Posterior cingulate gyrus (tissue), 11 donors: ENCODE measurements at places on chromosomes 5 and 9.

DNA sequence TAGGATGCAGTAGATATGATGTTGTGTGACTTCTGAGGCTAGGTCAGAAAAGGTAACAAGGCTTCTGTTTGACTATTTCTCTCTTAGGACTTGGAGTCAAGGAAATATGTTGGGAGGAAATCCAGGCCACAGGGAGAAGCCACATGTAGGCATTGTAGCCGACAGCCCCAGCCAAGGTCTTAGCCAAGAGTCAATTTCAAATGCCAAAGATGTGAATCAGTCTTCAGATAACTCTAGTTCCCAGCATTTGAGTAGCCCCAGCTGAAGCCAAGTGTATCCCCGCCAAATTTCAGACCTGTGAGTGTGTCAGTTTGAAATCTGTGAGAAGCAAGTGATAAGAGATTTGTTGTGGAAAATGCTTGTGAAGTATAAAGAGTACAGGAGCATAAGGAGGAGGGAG, 38.1 kb upstream of the ISL1 start:
- no peak for DNase-seq

DNA sequence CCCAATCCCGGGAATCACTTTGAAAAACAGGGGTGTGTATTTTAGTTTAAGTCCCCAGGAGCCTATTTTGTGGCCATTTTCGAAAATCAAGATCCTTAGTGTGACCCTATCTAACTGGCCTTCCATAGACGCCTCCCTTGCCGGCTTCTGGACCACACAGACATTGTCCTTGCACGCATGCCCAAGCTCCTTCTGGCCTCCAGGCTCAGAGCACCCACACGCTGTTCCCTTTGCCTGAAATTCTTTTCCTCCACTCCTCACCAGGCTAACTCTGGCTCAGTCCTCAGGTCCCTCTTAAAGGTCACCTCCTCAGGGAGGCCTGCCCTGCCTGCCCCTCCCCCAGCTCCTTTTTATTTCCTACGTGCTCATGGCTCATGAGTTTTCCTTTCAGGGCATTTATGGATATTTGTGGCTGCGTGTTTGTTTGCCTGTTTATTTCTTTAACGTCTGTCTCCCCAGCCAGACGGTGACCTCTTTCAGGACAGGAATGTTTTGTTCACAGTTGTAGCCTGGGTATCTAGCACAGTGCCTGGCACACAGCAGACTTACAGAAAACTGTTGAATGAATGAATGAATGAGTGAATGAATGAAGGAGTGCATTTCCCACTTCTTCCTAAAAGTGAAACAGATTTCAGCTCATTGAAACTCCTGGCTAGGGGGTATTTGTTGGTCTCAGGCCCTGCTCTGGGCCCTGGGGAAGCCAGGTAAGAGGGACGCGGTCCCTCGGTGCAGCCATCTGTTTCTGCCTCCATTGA, 79.1 kb upstream of the IER5L start:
- no peak for DNase-seq

DNA sequence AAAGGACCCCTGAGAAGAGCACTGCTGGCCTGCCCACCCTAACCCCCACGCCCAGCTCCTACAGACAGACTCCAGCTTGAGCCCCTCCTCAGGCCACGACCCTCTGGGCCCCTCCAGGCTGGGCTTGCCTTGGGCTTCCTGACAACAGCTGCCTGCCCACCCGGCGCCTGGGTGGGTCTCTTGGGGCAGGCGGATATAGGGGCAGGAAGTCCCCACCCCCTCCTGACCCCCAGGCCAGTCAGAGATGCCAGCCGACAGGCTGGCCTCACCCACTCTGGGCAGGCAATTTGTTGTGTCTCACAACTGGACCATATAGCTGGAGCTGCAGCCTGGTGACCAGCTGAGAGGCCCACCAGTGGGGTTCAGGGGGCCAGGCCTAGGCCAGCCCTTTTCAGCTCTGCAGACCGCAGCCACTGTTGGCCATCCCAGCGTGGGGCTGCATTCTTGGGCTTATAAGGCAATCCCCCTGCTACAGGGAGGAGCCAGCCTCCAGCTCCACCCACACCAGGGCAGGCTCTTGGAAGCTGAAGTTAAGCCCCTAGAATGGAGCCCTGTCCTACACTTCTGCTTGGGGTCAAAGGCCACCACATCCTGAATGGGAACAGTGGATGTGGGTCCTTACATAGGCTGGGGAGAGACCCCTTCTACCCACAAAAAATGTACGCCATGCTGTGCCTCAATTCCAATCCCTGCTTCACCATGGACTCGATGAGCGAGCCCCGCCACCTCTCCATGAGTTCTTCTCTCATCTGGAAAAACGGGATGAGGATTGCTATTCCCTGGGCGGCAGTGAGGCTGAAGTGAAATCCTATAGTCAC, 2.0 kb downstream of the PDLIM7 start:
- no peak for DNase-seq

DNA sequence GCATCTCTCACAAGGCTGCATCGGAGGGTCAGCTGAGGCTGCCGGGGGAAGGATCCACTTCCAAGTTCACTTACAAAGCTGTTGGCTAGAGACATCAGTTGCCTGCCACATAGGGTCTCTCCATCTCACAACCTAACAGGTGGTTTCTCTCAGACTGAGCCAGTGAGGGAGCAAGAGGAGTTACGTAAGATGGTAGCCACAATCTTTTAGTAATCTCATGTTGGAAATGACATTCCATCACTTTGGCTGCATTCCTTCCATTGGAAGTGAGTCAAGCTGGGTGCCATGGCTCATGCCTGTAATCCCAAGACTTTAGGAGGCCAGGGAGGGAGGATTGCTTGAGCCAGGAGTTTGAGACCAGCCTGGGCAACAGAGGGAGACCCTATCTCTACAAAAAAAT, 7.4 kb upstream of the GRK6 start:
- no peak for DNase-seq

DNA sequence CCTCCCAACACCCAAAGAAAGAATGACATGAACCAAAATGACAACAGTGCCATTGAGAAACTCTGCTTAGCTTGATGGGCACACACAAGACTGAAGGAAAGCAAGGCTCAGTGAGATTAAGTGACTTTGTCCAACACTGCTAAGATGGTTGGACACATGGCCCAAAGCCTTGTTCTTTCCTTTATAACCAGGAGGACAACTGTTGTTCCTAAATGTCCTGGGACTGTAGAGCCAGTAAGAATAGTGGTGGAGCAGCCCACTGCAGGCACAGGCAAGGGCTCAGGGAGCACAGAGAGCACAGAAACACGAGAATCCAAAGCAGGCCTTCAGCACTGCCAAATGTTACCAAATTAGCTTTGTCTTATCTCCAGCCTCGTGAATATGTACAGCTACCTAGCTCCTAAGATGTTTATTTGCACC, 3.9 kb downstream of the ACTL7A start:
- DNase-seq = no peak

DNA sequence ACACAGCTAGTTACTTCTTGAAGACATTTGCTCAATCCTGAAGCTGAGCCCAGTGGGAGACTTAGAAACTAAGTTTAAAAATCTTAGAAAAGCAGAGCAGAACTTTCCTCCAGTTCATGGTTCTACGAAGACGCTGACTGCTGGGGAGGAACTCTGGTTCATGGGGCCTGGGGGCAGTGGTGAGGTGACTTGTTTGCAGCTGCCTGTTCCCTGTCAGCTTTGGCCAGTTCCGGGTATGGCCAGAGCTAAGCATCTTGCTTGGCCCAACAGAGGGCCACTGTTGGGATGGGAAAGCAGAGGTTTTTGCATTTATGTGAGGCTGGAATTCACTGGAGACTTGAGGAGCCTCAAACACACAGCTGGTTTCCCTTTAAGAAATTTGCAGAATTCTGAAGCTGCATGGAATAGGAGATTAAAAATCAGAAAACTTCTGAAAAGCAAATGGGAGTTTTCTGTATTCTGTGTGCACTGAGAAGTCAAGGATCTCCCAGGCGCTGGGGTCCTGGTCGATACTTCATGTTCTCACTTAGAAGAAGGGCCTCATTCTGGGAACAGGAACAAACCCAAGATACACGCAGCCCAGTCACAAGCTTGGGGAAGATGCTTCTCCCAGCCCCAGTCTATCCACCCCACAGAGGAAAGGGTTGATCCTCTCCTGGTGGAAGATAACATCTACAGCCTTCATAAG, 10.6 kb upstream of the HMHB1 start:
- DNase-seq = no peak

GRCh38 chr9:25857147-25857546, 178.9 kb upstream of the TUSC1 start:
- DNase-seq = no peak

DNA sequence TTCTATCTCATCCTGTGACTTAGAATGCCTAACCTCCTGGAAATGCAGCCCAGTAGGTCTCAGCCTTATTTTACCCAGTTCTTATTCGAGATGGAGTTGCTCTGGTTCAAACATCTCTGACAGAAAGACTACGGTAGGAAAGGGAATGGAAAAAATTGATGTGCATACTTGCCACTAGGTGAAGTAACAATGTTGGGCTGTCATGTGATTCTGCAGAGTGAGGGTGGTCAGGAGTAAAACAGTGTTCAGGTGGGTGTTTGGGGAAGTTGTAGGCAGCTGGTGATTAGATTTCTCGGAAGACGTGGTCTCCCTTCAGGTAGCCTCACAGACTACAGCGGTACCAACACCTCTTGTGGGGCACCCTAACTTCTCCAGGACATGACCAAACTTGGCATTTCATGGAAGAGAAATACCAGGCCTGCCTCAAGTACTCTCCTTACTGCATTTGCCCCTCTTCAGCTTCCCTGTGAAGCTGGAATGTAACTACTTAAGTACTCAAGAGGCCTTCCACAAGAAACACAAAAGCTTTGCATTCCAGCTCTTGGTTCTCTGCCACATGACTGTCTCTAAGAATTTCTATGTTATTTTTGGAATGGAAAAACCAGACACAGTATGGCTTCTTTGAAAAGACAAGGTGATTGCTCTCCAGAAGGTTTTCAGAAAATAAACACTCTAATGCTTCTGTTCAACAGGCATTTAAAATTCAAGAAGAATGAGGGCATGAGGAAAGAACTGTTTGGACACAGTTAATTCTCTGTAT, 17.4 kb upstream of the ENTREP1 start:
- no peak for DNase-seq

- DNase-seq = peak; percentile 66
These were observed 123.7 kb downstream of the C9orf50 start for GRCh38 chr9:129497005-129497812.

DNA sequence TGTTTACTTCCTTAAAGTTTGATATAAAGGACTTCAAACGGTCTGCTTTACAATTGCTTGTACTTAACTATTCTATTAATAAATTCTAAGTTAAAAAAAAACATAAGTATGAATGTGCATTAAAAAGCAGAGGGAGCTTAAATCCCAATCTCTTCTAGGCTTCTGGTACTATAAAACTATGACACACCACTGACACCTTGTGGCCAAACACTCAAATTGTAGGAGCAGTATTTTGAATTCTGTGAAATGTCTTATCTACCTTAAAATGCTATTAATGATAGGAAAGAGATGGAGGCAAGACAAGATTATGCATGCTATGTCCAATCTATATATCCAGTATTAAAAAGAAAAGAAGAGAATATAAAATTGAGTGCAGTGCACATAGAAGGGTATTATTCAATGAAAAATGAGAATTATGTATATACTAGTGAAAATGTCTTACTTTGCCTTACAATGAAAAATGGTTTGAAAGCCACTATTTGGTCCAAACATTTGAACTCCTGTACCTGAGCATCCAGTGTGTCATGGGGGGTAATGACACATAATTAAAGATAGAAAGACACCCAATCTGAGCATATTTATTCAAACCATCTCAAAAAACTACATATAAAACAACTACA, 87.6 kb downstream of the ERP44 start:
- DNase-seq = no peak

GRCh38 chr9:4550777-4551484, 60.7 kb downstream of the SLC1A1 start:
- DNase-seq = no peak

DNA sequence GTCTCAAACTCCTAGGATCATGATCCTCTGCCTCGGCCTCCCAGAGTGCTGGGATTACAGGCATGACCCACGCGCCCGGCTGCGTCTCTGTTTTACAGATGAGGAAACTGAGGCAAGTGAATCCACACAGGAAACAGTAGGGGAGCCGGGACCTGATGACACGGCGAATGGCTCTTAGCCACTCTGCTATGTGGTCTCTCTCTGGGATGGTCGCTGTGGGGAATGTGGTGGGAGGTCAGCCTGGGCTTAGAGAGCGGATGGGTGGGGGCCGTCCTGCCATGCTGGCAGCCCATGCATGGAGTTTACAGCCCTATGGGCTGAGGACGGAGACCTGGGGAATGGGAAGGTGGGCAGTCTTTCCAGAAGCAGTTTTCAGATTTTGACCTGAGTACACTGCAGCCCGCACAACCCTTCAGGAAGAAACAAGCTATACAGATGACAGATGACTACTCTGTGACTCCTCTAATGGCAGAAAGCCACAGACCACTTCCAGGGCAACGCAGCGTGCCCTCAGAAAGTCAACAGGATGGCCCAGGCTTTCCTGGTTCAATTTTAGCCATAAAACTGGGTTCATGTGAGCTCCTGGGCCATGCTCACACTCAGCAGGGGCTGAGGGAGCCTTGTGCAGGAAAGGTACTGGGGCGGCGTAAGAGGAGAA, 136.1 kb upstream of the RAPGEF1 start:
- DNase-seq = no peak

DNA sequence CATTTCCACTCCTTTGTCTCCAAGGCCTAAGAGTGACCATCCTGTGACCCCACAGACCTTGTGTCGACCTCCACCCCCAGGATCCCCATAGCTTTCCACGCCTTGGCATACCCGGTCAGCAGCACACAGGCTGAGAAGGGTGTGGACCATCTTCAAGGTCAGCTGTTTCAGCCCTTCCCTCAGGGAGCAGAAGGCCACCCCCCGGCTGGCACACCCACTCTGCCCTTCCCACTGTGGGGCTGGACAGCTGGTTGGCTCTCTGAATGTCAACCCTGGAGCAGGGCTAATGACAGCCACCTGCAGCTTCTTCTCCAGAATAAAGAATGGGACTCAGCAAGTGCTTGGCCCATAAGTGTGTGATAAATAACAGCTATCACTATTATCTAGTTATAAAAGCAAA, 93.1 kb downstream of the OLFM1 start:
- DNase-seq = no peak

GRCh38 chr5:98880151-98880550, 48.7 kb downstream of the CHD1 start:
- no peak for DNase-seq

GRCh38 chr5:35960328-35960727, 21.9 kb upstream of the CAPSL start:
- no peak for DNase-seq

DNA sequence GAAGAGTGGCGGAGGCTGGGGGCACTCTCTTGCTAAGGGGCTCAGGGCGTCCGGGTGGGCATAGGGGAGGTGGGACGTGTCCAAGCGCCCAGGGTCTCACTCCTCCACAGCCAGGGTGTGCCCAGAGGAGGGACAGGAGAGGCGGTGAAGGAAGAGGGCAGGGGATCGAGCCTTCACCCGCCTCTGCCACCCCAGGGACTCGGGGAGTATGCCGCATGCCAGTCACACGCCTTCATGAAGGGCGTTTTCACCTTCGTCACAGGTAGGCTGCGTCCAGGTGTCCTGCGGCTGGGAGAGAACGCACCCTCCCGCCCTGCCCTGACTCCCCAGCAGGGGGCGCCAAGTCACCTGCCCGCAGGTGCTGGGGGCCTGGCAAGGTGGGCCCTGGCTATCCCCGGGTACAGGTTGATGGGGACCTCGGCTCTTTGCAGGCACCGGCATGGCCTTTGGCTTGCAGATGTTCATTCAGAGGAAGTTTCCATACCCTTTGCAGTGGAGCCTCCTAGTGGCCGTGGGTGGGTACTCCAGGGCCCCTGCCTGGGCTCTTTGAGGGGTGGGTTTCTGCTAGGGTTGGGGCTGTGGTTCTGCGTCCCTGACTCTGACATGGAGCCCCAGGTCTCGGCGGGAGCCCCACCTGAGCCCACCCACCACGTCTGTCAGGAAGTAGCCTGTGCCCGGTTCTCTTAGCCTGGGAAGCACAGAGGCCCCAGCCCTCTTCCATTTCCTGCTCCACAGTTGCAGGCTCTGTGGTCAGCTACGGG, 552 bp downstream of the TMEM141 start:
- DNase-seq = no peak
